ENCODE measurements at places on chromosomes 2 and 18.

- no peak for DNase-seq
Measured at GRCh38 chr2:159442159-159442852, 155.8 kb upstream of the WDSUB1 start.

DNA sequence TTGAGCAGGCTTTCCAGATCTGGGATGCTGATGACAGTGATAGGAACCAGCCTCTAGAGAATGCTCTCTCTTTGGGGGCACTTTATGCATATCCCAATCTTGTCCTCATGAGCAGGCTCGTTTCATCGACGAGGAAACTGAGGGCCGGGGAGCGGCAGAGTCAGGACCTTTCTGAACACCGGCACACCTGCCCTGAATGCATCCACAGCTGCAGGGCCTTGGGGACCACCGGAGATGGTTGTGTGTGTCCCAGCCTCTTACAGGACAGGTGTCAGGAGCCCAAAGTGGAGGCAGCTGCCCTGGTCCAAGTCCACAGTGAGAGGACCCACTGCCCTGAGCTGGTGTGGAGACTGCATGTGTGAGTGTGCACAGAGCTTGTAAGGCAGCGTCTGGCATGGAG is 47.6 kb upstream of the FAHD2A start:
- no peak for DNase-seq

DNA sequence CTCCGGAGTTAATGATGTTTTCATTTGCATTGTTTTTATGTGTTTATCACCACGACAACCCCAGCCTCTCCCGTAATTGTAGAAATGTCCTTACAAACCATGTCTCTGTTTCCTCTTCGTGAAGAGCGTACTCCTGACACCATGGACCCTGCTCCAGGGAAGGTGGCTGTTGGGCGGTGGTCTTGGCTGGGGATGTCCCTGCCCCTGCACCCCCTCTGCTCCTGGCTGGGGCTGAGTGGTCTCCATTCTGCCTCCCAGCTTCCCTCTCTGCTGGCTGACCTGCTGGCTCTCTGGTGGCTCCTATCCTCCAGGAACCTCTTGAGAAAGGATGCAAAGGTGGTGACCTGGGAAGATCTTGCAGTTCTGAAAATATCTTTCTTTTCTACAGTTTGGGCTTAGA is 81.1 kb downstream of the ASB1 start:
- DNase-seq = no peak

DNA sequence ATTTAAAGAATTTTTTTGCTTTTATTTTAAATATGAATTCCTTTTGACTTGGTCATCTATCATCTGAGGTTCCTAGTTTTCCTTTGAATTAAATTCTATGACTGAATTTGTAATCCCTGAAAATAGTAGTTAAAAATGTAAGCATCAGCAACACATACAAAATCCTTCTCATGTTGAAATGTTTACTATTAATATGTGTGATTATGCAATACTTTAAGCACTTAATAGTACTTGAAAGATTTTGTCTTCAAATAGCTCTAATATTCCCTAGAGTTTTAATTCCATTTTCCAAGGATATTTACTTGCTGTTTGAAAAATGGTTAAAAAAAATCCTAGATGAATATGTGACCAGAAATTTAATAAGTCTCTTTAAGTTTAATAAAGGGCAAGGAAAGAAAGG is 26.6 kb upstream of the SPATS2L start:
- no peak for DNase-seq

GRCh38 chr18:49112031-49112430 is 161.3 kb upstream of the SMAD7 start:
- no peak for DNase-seq

- DNase-seq = no peak
Measured at GRCh38 chr2:226622484-226622883, 177.1 kb downstream of the IRS1 start.

DNA sequence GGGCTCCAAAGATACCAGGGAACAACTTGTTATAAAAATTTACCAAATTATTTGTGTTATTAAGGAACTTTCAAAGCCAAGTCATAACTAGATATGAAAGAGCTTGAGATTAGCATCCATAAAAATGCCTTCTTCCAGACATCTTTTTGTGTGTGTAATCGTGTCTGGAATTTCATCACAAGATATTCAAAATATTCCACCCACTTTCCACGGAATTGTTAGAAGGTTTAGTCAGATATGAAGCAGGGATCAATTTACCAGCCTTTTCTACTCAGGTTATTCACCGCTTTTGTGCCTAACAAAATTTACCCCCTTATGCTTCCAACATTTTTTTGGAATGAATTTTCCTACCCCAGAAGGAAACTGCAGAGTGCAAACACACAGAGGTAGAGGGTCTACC is 130.2 kb upstream of the ACVR2A start:
- DNase-seq = no peak

- no peak for DNase-seq
Measured at GRCh38 chr18:56563568-56563967, 74.8 kb downstream of the TXNL1 start.

GRCh38 chr18:9323750-9324445 is 10.7 kb upstream of the TWSG1 start:
- DNase-seq = no peak

DNA sequence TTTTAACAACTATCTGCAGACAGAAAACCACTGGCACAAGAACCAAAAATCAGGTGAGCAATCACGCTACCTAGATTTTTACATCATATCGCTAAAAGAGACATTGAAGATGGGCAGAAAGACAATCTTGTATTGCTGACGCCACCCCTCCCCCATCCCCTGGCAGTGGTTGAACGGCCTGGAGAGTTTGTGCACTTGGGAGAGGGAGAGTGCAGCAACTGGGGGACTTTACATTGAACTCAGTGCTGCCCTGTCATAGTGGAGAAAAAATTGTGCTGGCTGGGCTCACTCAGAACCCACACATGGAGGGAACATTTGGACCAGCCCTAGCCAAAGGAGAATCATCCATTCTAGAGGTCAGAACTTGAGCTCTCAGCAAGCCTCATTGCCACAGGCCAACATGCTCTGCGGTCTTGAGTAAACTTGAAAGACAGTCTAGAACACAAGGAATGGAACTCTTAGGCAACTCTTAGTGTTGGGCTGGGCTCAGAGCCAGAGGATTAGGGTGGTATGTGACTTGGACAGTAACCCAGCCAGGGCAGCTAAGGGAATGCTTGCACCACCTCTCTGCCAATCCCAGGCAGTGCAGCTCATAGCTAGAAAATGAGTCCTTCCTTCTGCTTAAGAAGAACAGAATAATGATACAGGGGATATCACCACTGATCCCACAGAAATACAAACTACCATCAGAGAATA is 220.0 kb upstream of the CYP26B1 start:
- no peak for DNase-seq

GRCh38 chr18:26503382-26503781 is 45.0 kb downstream of the KCTD1 start:
- no peak for DNase-seq

GRCh38 chr18:78647018-78647417 is 332.6 kb upstream of the SALL3 start:
- no peak for DNase-seq

DNA sequence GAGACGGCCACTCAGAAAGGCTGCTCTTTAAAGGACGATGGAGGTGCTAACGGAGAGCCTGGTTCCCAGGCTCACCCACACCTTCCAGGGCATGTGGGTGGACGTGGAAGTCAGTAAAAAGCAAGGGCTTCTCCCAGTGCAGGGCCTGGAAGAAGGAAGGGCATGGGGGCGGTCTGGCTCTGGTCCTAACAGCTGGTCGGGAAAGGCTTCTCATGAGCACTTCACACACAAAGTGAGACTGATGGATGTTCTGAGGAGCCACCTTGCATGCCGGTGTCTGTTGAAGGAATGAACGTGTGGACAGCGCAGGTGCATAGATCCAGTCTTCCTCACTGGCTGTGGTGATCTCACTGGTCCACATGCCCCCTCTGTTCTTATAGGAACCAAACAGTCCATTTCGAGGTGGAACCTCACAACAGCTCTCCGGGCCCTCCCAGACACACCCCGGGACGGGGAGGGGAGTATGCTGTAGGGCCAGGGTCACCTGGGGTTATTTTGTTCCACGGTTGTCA is 90.6 kb upstream of the UXS1 start:
- no peak for DNase-seq

DNA sequence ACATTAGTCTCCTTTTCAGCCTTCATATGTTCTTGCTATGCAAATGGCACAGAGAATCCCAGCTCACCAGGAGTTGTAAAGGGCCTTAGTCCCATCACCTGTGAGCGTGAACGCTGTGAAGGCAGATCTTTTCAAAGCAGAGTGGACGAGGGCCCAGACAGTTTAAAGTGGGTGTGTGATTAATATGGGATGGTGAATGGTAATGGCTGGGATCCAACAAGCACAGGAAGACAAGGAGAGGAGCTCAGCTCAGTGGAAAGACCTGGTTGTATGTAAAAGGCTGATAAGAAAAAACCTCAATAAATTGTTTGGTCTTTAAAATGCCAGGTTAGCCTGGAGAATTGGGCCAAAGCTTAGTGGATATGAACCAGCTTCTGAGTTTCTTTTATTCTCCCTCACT is 326.2 kb downstream of the NYAP2 start:
- no peak for DNase-seq

GRCh38 chr18:44036501-44036900 is 644.2 kb upstream of the SETBP1 start:
- DNase-seq = no peak

GRCh38 chr18:57807336-57808117 is 4.4 kb upstream of the ATP8B1 start:
- DNase-seq = no peak

DNA sequence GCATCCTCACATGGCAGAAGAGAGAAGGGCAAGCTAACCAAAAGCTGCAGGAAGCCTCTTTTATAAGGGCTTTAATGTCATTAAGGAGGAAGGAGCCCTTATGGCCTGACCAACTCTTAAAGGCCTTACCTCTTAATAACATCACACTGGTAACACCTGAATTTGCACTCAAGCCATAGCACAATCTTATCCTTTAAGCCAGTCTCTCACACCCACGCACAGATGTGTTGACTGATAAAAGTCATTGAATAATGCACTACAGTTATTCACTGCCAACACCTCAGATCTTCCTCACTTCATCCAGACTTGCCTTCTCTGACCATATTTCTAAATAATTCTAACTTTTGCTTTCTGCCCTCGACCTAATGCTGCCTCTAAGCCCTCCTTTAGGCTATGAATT is 516.8 kb downstream of the ADCYAP1 start:
- no peak for DNase-seq

DNA sequence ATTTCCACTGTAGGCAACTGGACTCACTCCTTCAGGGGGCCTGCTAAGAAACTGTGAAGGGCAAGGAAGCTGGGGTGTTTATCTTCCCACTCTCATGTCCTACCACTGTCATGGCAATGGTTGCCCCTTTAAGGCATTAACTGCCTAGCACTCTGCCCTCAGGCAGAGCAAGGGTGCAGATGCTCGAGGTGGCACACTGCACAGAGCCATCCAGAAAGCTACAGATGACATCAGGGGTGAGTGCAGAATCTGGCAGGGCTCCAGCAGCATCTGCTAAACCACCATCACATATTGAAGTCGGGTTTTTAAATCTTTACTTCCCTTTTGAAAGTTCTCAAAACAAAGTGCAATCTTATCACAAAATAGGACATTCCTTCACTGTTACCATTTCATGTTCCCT is 75.4 kb downstream of the RAPGEF4 start:
- DNase-seq = no peak

GRCh38 chr2:30152385-30152784 is 5.6 kb downstream of the YPEL5 start:
- no peak for DNase-seq

DNA sequence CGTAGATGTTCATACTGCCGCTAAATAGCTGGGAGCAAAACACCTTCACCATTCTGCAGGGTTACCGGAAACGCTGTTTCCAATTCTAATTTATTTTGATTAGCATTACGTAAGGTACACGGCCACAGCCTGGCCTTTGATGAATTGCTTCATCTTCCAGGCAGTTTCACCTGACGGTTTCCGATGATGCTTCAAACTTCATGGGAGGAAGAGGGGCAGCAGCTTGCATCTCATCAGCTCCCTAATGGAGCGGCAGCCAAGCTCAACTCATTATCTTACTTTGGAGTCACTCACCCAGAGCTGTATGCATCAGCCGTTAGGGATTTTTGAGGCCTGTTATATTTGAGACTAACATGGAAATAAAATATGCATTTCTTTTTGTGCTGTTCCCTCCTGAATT is 54.8 kb downstream of the TMEM18 start:
- DNase-seq = no peak

- DNase-seq = no peak
Measured at GRCh38 chr2:28357055-28357454, 35.6 kb upstream of the FOSL2 start.

- no peak for DNase-seq
Measured at GRCh38 chr18:59898609-59899297, 1.0 kb upstream of the PMAIP1 start.

DNA sequence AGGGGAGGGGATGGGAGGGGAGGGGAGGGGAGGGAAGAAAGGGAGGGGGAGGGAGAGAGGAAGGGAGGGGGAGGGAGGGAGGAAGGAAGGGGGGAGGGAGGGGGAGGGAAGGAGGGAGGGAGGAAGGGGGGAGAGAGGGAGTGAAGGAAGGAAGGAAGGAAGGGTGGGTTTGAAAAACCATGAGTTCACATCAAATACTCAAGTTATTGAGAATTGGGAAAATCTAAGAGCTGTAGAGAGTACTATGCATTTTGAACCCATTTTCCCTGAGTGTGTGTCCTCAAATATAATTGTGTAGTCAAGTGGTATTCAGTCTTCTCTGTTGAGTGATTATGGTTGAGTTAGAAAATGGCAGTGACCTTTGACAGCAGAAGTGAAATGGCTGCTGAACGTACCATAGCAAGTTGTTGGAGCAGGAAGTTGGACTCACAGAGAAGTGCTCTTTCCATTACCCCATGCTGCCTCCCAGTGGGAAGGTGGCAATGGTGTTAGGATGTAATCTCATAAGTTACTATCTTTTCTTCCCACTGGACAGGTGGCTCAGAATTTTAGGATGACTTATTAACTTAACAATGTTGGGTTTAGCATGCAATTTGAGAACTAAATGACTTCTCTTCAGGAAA is 214.6 kb downstream of the SETBP1 start:
- no peak for DNase-seq

GRCh38 chr2:72574886-72575285 is 250.9 kb downstream of the EXOC6B start:
- no peak for DNase-seq

DNA sequence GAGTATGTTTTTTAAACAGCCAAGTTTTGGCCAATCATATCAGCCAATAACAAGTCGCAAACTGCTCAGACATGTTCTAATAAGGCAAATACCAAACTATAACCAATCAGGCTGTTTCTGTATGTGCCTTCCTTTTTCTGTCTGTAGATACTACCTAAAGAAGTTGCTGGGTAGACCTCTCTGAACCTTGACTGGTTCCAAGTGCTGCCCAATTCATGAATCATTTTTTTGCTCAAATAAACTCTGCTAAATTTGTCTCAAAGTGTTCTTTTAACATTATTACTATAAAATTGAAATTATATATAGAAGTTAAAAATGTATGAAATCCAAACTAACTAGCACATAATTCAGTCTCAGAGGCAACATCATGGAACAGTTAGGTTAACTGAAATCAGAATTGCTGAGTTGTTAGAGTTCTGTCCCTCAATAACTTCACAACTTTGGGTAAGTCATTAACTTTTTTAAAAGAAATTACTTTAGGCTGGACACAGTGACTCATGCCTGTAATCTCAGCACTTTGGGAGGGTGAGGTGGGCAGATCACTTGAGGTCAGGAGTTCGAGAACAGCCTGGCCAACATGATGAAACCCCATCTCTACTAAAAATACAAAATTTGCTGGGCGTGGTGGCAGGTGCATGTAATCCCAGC is 4.9 kb upstream of the TTC21B start:
- no peak for DNase-seq
